ENCODE measurements at places on chromosomes 7 and 10.

DNA sequence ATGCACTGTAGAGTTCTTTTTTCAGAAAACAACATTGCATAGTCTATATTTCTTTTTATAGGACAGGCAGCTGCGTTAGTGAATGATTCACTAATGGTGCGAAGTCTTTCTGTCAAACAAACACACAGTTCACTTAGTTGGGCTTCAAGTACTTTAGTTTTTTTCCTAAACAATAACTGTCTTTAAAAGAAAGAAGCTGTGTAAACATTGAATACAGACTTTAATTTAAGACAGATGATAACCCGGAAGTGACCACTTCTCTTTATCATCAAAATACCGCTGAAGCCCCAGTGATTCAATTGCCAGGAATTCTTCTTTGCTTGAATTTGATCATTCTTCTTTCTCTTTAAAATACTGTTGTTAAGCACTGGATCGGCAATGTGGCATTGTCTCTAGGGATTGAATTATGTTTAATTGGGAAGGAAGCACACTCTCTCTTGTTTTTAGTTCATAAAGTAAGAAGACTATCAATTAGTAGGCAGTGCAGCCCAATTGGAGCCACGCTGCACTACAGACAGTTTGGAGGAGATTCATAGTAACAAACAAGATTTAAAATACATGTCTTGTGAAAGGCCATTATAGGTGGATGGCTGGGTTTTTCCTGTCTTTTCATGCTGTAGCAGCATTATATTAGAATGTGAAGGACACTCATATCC, 30.4 kb downstream of the CNTNAP2 start:
- DNase-seq, result no peak

DNA sequence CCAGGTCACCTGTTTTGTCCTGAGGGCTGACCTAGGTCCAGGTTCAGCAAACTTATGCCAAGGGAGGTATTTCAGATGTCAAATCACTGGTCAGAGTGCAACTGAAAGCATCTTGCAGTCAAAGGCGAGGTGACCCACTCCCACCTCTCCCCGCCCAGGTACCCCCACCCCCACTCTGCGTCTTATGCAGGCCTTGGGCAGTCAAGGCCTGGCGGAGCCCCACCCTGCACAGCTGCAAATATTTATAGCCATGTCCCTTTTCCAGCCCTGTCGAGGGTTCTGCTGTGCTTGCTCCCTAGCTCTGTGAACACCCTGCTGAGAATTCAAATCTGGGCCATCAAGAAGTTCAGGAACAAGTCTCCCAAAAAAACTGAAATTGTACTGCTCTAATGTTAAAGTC, 40.6 kb upstream of the BMPR1A start:
- no peak for DNase-seq

DNA sequence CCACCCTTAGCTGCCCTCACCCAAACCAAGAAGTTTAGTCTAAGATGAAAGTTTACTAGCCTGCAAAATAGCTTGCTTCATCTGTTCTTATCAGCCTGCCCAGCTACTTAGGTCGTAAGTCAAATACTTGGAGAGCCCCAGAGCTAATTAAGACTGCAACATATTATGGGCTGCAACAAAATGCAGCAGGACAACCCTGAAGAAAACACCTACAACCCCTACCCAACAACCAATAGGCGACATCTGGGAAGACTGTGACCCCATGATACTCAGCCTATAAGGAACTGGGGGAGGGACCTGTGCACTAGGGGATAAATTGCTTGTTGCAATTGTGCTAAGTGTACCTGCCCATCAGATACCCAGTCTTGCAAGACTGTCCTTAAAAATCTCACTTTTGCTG, 64.1 kb downstream of the LYZL2 start:
- no peak for DNase-seq

DNA sequence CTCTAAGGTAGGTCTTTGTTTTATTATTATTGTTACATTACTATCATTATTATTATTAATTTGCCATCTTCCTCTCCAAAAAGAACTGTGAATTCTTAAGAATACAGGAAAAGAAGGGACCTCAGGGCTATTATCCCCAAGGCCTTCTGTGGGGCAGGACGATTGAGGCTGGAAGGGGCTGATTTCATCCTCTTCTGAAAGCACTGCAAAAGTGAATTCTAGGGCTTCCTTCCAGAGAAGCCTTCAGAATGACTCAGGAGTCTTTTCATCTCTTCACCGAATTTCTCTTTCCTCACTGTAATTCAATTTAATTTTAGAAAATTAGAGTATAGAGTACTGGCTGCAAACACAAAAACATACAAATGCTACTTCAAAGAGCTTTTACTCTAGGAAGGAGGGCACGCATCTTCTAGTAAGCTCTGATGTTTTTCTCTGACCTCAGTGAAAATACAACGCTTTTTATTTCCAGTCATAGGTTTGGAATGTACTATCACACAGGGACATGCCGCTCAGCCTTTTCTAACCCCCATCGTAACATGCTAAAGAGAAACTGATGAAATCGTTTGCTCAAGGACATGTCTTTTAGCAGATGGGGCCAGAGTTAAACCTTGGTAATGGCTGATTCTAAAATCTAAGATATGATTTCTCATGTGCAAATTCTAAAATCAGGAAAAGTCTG, 280.2 kb upstream of the PITRM1 start:
- DNase-seq, result no peak

GRCh38 chr10:71079761-71080380, 132.5 kb upstream of the UNC5B start:
- no peak for DNase-seq

DNA sequence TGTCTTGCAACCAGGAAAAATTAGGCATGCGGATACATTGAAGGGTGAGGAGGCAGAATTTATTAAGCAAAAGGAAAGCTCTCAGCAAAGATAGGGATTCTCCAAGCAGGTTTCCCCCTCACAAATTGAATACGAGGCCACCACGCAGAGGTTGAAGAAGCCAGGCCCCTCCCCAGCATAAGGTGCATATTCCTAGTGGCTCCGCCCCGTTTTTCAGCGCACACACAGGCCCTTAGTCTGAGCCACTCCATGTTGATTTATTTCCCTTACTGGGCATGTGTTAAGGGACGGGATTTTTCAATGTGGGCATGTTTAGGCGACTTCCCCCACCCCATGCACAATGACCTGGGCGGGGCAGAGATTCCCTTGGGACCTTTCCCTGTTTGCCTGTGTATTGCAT, 24.9 kb downstream of the PPP2R2D start:
- DNase-seq, result no peak

DNA sequence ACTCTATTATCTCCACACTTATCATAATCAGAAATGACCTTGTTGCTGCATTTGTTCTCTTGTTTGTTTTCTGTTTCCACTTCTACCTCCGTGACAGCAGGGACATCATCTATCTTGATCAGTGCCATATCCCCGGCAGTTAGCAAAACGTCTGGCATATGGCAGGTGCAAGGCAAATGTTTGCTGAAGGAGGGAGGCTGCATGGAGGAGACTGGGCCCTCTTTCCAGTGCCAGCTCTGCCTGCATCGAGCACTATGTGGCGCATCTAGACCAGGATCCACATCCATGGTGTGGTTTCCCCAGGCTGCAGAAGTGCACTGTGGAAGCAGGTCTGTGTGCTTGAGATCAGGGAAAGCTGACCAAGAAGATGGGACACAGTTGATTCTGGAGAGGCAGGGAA, 181.2 kb downstream of the KCNMA1 start:
- DNase-seq, result no peak

DNA sequence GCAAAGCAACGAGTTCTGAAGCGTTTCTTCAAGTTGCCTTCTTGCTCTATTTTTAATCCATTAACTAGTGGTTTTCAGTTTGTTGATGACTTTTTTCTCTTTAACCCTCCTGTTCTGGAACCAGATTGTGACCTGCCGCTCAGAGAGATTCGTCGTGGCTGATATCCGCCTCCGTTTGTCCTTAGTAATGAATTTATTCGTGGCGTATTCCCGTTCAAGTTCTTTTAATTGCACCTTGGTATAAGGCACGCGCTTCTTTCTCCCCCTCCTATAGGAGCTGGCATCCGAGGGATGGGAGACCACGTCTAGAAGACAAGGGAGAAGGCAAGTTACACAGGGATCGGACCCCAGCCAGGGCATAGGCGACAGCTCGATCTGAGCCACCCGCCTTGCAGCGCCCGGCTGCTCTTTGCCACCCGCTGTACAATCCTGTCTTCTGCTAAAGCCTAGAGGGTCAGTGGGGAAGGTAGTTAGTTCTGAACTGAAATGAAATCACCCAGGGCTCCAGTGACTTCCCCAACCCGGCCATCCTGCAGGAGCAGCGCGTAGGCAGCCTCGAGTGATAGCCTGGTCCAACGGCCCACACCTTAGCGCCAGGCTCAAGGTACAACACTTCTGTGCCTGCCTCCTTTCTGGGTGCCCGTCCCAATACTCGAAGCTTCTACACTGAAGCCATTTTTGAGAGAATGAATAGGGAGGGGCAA, 1.6 kb downstream of the HOXA13 start:
- no peak for DNase-seq

GRCh38 chr7:40418983-40419382, 284.2 kb downstream of the SUGCT start:
- DNase-seq, result no peak

DNA sequence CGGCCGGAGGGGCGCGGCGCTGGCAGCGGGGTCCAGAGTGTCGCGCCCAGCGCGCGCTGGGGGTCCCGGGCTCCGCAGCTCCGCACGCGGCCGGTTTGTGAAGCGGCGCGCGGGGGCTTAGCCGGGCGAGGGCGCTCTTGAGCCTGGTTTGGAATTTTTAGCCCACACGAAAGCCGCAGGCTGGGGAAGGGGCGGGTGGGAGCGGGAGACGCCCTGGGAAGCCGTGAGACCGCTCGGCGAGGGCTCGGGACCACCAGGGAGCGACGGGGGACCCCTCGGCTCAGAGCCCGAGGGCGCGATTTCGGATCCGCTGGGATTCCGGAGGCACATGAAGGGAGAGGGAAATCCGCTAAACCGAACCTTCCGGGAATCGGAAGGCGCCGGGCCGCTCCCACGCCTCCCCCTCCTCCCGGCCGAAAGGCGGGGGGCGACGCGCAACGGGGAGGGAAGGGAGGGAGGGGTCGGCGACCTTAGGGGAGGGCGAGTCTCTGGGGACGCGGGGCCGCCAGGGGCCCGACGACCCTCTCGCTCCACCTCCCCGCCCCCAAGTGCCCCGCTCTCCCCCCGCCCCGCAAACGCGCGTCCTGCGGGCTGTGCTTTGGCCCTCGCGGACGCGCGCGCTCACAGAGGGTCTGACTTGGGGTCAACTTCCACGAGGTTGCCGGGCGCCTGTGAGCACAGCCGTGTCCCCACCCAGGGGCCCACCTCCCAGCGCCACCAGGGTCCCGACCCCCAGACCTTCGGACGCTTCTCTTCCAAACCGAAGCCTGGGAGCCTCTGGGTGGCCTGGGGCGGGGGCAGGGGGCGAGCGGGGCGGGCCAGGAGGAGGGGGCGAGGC, 5.1 kb upstream of the ELFN1 start:
- no peak for DNase-seq

- no peak for DNase-seq
Observed at GRCh38 chr10:20970044-20970443, 72.9 kb upstream of the NEBL start.

GRCh38 chr10:51653025-51653424, 46.4 kb downstream of the CSTF2T start:
- no peak for DNase-seq

- no peak for DNase-seq
Observed at GRCh38 chr7:17625043-17625442, 315.3 kb downstream of the SNX13 start.

GRCh38 chr7:128879939-128880746, 17.5 kb downstream of the ATP6V1F start:
- DNase-seq, result no peak

- DNase-seq, result no peak
Observed at GRCh38 chr7:52715701-52716100, 319.7 kb upstream of the POM121L12 start.

Data from stimulated activated CD8-positive, alpha-beta memory T cell treated with anti-CD3 and anti-CD28 coated beads, Interleukin-7, amount 100 ng/mL, for 1 hour (primary cell).